Activated T-helper 17 cell treated with anti-CD3 and anti-CD28 coated beads, Interleukin-2, amount 50 U/mL, for 72 hours (primary cell): ENCODE measurements at places on chromosomes 1 and 21.
A peak's percentile ranks its signal among the peaks of the same experiment; 100 is the strongest.

DNA sequence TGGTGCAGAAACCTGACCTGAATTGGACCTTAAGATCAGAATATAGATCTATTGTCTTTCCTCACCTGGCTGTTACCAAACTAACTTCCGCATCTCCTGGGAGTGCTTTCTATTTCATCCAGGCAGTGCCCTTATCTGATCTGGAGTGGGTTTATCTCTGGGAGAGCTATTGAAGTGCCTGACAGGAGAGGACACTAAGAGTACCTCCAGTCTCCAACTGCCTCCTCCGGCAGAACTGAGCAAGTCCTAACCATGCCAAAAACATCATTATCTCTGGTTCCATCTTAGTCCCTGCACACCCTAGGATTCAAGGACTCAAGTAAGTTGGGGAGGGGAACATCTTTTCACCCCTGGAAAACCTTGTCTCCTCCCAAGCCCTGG is 12.4 kb upstream of the KCNJ15 start:
- ATAC-seq, result peak; percentile 28

GRCh38 chr1:203176273-203177035 is 828 bp upstream of the MYBPH start:
- ATAC-seq, result no peak

GRCh38 chr1:32925403-32926162 is 24.4 kb upstream of the TMEM54 start:
- ATAC-seq, result peak; percentile 50

DNA sequence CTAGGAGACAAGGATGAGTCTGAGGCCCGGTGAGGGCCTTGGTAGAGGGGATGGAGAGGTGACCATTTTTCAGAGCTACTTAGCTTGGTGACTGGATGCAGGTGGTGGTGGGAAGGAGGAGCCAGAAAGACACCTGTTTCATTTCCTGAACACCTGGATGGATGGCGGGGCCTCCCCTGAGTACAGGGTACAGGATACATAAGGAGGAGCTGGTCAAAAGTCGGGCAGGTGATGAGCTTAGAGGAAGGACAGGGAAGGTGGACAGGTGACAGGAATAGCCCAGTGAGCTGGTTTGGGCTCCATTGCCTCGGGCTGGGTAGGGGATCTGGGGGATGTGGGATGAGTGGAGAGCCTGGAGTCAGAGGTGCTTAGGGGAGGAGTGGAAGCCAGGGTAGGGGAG is 6.3 kb downstream of the FAAH start:
- ATAC-seq, result no peak

DNA sequence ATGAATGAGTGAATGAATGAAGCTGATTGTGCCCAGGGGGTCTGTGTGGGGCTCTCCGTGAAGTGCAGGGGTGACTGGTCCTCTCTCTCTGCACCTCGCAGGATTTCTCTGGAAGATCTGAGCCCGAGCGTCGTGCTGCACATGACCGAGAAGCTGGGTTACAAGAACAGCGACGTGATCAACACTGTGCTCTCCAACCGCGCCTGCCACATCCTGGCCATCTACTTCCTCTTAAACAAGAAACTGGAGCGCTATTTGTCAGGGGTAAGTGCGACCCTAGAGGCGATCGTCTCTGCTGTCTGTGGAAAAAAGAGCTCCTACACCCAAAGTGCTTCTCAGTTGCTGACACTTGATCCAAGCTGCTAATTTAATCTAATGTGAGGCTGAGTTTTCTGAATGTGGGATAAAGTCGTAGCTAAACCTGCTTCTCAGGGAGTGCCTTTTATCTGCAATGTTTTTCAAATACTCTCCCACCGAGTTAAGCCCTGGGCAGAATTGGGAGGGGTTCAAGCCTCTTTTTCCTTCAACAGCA is 101.7 kb downstream of the HUNK start:
- ATAC-seq, result peak; percentile 81

DNA sequence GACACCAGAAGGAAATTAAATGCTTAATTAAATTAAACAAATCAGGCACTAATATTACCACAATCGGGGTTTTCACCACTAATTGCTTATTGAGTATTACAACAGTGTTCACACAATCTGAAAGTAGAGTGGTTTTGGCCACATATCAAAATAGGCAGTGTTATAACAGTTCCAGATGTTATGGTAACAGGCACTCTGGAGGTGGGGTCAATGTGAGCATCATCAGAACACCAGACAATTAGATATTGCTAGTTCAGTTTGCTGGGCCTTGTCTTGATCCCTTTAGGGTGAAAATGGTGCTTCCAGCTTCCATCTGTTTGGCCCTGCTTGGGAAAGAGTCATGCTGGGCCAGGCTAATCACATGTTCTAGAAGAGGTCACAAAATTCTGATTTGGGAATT is 14.5 kb upstream of the DDAH1 start:
- no peak for ATAC-seq

- ATAC-seq, result peak; percentile 68
Measured at GRCh38 chr1:181398544-181398943, 84.8 kb upstream of the CACNA1E start.

DNA sequence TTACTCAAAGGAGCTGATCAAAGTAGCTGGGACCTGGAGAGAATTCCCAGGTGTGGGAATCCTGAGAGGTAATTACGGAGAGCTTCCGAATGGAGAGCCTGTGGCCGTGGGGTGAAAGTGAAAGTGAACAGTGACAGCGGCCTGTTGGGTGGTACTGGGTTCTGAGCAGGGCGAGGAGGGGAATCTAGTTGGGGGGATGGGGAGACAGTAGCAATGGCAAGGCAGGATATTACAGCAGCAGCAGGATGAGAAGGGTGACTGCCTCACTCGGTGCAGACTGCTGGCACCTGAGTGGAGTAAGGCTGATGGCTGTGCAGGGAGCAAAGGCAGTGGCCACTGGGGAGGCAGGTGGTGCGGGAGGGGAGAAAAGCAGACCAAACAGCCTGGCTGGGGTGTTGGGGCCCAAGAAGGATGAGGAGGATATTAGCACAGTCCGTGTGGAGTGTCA is 70.3 kb upstream of the PRDX6 start:
- ATAC-seq, result no peak

GRCh38 chr1:48807554-48808260 is 31.0 kb upstream of the BEND5 start:
- ATAC-seq, result no peak

- no peak for ATAC-seq
Measured at GRCh38 chr1:245056913-245057312, 97.9 kb upstream of the KIF26B start.

- ATAC-seq, result peak; percentile 93
Measured at GRCh38 chr1:39205102-39205780, 746 bp downstream of the MACF1 start.

- no peak for ATAC-seq
Measured at GRCh38 chr1:33350611-33351280, 29.8 kb upstream of the A3GALT2 start.

DNA sequence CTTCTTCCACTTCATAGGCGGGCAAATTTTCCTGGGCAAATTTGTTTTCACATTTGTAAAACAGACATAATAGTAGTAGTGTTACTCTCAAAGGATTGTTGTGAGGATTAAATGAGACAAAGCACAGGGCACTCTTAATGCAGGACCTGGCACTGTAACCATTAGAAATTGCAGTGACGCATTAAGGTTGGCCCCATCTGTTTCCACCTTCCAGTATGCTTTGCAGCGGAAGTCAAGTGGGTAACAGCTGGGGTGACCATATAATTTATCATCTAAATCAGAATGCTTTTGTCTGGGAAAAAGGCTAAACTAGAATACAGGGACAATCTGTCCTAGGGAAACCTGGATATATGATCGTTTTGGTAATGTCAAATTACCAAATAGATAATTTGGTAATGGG is 132.5 kb upstream of the CACHD1 start:
- no peak for ATAC-seq

DNA sequence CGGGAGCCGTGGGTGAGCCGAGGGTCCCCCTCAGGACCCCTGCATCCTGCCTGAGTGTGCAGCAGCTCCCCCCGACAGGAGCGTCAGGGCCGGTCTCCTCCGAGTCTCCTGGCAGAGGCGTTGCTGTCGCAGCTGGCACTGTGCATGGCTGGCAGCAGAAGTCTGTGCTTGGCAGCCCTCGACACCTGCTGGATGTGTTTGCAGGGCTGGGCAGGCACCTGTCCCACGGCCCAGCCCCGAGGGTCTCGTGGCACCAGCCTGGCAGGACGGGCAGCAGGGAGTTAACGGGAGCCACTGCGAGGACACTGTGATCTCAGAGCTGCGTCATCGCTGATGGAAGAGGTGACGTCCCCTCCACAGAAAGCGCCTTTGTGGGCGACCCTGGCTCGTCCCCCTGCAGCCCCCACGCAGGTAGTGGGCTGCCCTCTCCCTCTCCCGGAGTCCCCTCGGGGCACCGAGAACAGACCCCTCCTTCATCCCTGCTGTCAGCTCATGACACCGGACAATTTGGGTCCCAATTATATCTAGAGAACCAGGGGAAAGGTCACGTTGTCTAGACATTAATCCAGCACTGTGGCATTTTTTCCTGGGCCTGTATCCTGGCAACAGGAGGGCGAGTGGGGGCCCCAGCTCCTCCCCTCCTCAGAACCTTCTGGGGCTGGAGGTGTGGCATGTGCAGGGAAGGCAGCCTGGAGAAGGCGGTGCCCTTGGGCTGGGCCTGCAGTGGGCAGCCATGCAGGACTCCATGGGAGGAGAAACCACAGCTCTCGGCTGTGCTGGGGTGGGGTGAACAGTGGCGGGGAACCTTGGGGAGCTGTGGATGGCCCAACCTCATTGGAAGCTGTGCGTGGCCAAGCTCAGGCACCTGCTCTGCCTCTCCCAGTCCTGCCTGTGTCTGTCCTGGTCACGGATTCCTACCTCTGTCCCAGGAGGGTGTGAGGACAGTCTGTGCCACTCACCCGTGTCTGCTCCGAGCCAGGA is 15.4 kb downstream of the COL18A1 start:
- no peak for ATAC-seq

DNA sequence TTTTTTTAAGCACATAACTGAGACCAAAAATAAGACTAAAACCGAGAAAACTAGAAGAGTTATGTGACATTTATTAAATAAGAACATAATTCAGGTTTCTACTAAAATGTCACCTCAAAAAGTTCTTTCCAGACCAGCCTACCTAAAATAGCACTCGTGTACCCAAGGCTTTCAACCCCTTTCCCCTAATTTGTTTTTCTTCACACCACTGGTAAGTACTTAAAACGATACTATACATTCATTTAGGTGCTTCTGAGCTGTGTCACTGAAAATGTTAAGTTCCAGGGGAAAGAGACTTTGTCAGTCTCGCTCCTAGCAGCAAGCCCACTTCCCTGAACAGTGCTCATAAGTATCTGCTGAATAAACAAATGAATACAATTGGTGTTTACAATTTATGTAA is 6.8 kb downstream of the RRAGC start:
- peak; percentile 94 for ATAC-seq
